ENCODE measurements at places on chromosomes 4 and X.
A peak's percentile ranks its signal among the peaks of the same experiment; 100 is the strongest.

- DNase-seq: no peak
Measured at GRCh38 chrX:38278682-38279081, 48.6 kb downstream of the RPGR start.

DNA sequence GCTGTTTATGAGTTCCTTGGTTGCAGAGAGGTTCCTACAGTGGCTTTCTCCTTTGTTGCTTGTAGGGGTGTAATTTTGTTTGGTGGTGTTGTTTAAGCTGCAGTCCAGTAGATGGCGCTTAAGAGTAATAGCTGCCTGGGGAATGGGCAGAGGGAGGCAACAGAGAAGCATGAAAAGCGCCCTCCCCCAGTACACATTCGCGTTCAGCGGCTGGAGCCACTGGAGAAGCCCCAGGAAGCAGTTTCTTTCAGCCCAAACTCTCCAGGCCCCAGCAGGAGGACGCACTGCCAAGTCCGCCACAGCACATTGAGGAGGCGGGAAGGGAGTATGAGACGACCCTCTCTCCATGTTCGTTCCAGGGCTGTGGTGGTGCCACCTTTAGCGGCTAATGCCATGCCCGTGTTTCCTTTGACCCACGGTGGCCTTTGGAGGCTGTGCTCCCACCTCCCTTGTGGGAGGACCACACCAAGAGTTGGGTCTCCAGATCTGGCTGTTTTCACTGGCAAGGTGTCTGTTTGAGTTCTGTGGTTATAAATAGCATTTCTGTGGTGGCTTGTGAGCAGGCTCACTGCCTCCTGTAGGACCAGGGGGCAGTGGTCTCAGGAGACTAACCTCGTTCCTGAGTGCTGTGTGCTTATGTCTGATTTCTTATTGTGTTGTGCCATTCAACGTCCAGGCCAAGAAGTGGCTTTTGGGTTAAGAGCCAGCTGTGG, 252.3 kb downstream of the ARHGAP10 start:
- peak; percentile 49 for DNase-seq

- no peak for DNase-seq
Measured at GRCh38 chr4:43330288-43330687, 437.8 kb downstream of the GRXCR1 start.

DNA sequence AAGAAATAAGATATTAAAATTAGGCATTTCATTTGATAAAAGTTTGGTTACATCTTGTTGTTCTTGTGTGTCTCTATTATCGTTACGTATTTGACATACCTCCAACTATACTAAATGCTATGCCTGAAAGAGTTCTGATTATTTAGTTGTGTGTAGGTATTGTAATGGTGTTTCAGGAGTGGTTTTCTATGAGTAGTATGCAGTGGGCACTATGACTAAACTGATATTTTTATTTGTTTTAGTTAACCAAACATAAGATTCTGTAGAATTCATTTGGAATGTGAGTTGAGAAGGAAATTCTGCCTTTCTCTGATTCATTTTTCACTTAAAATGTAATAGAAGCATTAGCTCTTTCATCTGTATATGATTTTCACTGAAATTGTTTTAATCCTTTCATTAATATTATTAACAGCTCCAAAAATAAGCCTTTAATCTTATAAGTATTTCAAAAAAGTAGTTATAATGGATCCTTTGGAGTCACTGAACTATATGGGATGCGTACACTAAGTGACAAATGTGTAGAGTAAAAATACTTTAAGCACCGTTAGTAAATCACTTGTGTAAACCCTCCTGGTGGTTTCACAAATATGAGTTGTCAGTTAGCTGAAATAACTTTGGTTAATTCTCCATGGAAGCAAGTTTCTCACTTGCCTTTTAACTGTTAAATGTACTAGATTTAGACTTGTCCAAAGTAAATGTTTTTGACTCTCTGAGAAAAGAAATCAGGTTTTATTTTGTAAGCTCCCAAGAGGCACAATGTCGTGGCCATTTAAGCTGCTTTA, 388.7 kb downstream of the ADGRL3 start:
- no peak for DNase-seq

DNA sequence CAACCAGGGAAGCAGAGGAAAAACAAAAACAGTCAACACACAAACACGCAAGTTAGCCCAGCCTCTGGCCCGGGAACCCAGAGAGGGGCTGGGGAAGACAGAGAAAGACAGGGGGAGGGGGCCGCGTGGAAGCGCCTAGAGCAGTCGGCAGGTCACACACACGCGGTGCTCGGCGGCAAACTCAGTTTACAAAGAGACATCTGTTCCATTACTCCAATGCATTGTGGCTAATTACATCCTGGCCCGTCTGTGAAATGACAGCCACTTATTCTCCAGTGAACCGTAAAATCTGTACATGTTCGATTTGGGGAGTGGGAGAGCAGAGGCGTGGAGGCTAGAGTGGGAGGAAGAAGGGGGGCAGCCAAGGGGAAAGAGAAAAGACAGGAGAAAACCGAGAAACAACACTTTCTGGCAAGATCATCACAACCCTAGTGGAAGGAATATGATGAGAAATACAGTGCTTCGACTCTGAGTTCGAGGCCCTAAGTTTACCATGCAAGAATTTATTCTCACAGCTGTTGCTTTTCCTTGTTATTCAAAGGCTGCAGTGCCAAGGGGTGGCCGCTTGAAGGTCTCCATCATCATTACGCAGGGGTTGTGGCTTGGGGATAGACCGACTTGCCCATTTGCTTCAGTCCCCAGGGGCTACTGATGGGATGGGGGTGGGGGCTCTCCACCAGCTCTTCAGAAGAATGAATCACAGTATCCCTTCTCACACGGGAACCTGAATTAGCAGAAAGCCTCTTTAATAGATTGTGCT, 167.7 kb downstream of the MGST2 start:
- DNase-seq: no peak

DNA sequence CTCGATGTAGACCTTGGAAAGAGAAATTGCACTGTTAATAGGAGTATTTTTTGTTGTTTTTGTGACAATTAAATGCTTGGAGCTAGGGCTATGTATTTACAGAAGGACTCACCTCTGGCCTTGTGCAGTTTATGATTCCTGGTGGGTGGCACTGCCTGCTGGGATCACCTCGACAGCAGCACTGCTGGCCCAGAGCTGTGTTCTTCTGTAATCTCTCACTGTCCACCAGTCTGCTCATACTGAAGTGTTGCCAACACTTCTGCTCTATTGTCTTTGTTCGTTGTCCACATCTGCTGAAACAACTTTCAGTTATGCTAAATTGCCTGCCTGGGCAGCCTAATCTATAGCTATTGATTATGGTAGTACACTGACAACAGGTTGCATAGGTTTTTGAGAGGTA, 194.4 kb upstream of the ANK2 start:
- no peak for DNase-seq

DNA sequence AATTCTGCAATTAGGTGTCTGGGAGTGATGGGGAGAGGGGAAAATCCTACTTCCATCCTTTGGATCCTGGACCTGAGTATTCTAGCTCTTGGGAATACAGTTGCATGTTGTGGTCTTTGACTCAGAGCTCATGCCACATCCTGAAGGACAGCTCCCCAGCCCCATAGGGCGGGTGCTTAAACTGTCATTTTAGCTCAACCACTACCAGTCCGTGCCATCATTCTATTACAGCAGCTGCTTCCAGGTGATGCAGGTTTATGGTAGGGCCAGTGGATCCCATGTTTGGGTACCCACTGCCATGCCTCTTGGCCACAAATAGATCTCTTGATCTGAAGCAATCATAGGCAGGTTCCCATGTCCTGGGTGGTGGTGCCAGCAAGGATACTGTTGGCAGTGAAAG, 34.7 kb downstream of the CCKAR start:
- DNase-seq: no peak

DNA sequence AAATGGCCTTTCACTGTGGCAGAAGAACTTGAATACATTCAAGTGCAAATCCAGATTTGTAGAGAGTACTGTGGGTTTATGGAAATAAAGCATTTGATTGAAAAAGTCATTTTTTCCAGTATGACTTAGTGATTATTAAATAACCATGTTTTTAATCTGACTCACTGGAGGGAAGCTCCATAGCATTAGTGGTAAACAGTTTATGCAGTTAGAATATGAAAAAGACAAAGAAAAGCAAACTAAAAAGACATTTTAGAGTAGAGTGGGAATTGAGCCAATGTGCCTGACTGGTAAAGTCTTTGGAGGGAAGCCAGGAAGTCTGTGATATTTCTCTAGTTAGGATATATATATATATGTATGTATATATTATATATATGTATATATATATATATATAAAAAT, 53.4 kb downstream of the FAT4 start:
- DNase-seq: peak; percentile 41

DNA sequence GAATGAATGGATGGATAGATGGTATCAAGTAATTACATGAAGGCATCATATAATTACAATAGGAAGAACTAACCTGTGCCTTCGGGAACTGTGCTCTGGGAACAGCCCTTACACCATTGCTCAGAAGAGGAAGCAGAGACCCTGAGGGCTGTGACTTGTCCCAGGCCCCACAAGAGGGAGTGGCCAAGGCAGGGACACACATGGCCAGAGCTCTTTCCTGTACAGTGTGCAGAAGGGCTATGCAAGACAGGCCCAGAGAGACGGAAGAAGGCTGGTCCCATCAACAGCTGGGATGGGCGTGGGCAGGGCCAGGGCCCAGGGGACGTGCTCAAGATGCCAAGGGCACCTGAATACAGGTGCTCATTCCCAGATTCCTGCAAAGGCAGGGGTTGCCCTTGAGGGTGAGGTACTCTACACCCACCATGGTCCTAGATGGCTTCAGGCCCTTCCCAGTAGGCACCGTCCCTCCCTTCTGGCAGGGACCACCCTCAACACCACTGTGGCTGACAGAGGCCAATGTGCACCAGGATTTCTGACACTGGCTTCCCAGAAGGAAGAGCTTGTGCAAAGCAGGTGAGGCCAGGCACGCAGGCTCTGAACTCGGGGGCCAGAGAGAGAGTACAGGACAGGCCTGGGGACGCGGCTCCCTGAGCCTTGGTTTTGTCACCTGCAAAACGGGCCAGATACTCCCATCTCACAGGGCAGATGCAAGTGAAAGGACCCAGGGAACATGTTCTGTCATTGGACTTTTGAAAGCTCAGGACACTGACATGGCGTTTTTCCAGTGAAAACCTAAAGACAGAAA, 1.7 kb downstream of the EVC2 start:
- DNase-seq: no peak

DNA sequence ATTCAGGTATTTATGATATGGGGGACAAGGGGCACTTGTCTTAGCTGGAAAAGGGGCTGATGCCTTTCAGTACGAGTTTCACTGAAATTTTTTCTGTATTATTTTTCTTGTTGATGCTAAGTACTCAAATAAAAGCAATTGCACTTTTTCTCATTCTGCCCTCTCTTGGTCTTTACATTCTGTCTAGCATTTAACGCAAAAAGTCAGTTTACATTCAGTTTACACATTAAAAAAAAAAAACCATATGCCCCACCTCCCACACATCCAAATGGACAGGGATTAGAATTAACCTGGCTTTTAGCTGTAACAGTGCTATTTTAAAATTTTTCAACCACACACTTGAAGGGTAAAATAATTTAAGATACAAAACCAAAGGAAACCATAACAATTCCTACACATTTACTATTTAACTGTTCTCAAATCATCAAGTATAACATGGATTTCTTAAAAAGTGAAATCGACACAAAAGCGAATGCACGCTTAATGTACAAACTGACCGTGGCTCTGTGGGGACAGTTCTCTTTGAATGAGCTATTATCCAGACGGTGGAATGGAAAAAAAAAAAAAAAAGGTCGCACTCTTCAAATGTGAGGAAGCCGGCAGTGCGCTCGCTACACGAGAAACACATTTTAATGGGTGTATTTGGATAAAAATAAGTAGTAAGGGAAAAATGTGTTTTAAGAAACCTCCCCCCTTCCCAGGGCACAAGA, 1.4 kb downstream of the AMMECR1 start:
- peak; percentile 7 for DNase-seq

DNA sequence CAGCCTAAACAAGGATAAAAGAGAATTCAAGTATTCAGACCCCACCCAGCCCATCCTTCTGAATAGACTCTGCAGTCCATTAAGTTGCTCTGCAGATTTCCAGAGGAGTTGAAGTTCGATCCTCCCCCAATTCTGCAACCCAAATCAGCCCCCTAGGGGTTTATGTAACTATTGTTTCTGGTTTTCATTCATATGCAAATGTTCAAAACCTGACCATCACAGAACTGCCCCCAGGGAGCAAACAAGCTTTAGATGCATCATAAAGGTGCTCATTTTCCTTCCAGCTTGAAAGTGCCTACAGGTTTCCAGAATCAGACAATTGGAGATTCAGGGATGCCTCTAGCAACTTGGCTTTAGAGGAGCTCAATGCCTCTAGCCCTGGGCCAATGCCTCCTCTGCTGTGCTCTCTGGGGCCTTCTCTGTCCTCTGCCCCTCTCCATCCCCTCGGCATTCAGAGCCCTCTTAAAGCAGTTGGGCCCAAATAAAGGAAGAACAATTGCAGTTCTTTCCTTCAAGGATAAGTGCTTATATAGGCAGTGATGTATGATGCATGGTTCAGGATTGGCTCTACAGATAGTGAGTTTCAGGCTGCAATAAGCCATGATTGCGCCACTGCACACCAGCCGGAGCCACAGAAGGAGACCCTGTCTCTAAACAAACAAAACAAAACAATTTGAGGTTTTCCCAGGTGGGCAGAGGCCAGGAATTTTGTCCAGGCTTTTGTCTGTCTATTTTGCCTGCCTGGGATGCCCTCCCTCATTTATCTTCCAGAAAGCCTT, 23.5 kb upstream of the SPINK2 start:
- DNase-seq: no peak

DNA sequence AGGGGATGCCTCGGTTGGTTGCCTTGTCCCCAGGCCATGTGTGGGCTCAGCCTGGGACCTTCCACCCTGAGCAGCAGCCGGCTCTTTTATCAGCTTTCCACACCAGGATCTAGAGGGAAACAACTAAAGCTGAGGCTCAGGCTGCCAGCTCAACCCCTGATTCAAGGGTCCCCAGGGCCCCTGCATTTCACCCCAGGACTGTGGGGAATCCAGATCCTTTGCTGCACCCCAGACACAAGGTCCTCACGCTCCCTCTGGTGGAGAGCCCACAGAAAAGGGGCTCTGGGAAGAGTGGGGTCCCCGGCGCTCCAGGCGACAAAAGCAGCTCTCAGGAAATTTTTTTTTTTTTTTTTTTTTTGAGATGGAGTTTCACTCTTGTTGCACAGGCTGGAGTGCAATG, 64.3 kb downstream of the ZFYVE28 start:
- DNase-seq: no peak

- DNase-seq: no peak
Measured at GRCh38 chr4:173056710-173057109, 111.9 kb upstream of the GALNT7 start.

- DNase-seq: no peak
Measured at GRCh38 chrX:33892670-33893069, 239.4 kb downstream of the FAM47A start.

- no peak for DNase-seq
Measured at GRCh38 chr4:139153411-139154133, 23.4 kb downstream of the ELF2 start.

GRCh38 chr4:14943749-14944148, 58.5 kb upstream of the CPEB2 start:
- no peak for DNase-seq
